Forelimb muscle (tissue), 1 donor: ENCODE measurements at places on chromosomes 7 and 10. TPM values are rescaled to one million over a fixed set of nuclear protein-coding genes. Genes with fewer than 3 reads are reported as not detected.

Gene C10orf105
- polyA plus RNA-seq: 0.06 TPM

DNA sequence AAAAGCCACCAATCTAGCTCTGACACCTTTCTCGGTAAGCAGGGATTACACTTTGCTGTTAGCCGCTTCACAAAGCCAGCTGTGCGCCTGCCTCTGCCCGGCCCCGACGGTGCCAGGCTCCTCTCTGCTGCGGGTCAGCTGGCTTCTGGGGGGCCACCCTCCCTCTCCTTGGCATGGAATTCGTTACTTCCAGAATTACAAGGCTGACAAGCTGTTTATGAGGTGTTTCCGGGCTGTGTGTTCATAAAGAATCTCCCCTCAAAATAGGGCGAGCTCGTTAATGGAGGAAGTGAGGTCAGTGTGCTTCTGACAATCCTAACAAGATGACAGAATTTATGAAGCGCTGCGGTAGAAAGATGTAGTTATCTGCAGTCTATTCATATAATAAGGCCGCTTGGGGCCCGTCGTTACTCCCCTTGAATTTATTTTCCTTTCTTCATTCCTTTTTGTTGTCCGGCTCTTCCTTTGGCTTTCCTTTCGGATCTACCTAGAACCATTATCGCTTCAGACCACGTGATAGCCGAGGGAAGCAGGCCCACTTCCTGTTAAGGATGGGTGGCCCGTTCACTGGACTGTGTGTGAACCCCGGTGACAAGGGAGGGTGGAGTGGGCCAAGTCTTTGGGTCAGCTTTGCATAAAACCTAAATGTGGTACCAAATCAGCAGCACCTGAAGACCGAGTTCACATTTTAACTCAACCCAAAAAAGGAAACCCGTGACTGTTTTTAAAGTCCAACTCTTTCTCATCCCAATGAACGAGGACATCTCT lies 273.0 kb upstream of the YAE1 start:
- no peak for DNase-seq

Gene PI4K2A
- polyA plus RNA-seq: 9.5 TPM

- no peak for DNase-seq
Measured at GRCh38 chr7:108188724-108189123, 58.6 kb upstream of the LAMB4 start.

Gene AGK
- 18.4 TPM for polyA plus RNA-seq

- DNase-seq: no peak
Measured at GRCh38 chr7:29622335-29623265, 59.0 kb downstream of the PRR15 start.

GRCh38 chr10:78785066-78785465 lies 283.7 kb upstream of the ZMIZ1 start:
- no peak for DNase-seq

DNA sequence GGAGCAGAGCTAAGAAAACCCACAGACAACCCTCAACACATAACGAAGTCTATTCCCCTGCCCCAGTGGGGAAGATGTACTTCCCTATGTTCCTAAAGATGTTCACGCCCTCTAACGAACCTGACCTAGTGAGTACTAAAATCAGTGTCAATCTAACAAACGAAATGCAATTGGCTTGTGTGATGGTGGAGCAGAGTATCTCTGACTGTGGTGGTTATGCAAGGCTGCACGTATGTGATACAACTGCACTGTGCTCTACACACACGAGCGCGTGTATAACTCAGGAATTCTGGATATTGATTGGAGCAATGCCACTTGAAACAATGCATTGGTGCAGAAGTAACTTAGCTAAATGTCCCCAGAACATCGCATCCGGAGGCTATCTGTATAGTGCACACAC lies 1.3 kb downstream of the ANKRD16 start:
- DNase-seq: no peak

GRCh38 chr10:123351715-123352114 lies 197.5 kb downstream of the BUB3 start:
- DNase-seq: no peak

DNA sequence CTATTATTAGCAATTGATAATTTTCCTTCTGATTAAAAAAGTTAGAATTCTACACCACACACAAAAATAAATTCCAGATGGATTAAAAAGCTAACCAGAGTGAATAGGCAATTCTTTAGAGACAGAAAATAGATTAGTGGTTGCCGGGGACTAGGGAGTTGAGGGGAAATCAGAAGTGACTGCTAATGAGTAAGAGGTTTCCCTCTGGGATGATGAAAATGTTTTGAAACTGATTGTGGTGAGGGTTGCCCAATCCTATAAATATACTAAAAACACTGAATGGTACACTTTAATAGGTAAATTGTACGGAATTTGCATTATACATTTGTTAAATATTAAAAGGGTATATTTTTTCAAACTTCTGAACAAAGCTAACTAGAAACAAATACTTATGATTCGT lies 214.9 kb downstream of the GPAM start:
- DNase-seq: no peak

GRCh38 chr7:27745064-27745583 lies 5.2 kb downstream of the TAX1BP1 start:
- no peak for DNase-seq

Gene RSPH10B
- polyA plus RNA-seq: 0.30 TPM
